ENCODE measurements at places on chromosomes 5 and 9.

DNA sequence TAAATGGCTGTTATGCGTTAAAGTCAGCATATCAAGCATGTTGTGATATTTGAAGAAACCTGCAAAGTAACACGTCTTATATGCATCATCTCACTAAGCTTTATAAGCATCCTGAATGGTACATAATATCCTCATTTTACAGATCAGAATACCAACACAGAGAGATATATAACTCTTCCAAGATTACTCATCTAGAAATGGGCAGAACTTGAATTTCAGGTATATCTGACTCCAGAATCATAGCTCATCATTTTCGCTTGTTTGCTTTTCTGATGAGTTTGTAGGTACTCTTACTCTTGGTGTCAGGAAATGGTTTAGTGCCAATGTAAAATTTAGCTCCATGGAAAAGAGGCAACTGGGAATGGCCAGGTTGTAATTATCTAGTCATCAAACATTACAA, 232.3 kb upstream of the ANKH start:
- no peak for DNase-seq

GRCh38 chr9:72576087-72576486, 54.7 kb downstream of the TMC1 start:
- DNase-seq: no peak

- no peak for DNase-seq
Measured at GRCh38 chr5:133478199-133478985, 133.9 kb downstream of the FSTL4 start.

GRCh38 chr9:137777761-137778160, 99.8 kb upstream of the CACNA1B start:
- no peak for DNase-seq

DNA sequence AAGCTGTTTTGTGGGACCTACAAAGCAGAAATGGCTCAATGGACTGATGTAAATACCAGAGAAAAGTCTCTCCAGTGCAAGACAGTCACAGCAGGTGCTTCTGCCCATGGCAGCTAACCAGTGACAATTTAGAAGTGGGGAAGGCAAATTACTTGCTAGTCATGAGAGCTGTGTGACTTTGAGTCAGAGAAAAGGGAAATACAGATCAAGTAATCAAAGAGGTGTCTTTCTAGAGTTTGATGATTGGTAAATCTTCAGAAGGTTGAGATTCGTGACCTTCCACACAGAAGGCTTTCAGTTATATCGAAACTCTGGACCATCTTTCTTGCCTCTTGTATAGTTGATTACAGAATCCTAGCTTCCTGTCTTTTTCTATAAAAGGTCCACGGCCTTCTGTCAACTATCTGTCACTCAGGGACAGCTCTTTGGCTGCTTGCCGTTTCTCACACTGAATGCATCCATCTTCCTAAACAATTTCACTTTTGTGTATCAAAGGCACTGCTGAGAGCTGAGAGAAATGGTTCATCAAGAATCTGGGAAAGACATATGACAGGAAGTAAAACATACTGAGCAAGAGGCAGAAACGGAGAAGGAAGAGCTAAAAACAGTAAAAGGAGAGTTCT, 993.9 kb upstream of the ACO1 start:
- DNase-seq: no peak

DNA sequence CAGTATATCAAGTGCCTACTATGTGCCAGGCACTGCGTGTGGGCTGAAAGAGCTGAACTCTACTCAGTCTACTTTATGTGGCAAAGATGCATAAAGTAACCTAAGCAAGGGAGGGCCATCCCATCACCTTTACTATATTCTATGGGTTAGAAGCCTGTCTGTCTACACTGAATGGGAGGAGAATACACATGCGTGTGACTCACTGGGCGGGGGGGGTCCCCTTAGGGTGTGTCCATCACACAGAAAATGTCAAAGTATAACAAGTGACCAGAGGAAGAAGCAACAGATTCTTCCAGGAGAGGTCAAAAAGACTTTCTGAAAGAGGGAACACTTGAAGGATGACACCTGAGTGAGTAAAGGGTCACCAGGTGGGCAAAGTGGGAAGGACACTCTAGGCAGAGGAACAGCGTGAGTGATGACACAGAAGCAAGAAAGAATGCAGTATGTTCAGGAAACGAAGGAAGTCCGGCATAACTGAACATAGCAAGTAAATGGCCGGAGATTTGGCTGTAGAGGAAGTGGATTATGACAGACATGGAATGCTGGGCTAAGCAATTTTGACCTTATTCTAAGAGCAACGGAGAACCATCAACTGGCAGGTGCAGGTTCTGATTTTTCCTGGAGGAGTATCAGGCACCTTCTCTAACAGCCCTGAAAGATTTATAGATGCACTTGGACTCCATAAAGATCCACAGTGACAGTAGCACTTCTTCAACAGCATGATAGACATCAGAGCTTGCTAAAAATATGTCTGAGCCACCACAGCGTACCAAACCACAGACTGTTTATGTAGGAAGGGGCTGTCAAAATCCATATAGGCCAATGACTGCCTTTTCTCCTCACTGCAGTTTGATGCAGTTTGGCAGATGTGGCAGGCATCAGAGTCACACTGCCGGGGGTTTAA, 8.0 kb upstream of the WHRN start:
- no peak for DNase-seq

GRCh38 chr9:106075960-106076327, 381.6 kb downstream of the TMEM38B start:
- DNase-seq: peak; percentile 90

- DNase-seq: no peak
Measured at GRCh38 chr5:143491646-143492045, 88.2 kb upstream of the NR3C1 start.

DNA sequence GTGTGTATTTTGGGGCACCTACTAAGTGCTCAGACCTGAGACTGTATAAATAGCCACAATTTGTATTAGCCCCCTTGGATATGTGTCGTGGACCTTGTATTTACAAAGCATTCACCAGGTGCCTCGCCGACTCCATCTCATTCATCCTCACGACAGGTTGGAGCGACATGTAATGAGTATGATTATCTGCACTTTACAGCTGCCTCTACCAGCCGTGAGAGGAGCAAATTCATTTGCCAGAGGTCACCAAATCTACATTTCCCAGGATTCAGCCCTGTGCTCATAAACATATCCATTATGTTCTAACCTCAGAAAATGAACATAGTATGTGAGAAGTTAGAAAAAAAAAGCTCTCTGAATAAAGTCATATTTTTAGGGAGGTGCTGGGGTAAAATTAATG, 167.4 kb downstream of the ZDHHC21 start:
- no peak for DNase-seq

DNA sequence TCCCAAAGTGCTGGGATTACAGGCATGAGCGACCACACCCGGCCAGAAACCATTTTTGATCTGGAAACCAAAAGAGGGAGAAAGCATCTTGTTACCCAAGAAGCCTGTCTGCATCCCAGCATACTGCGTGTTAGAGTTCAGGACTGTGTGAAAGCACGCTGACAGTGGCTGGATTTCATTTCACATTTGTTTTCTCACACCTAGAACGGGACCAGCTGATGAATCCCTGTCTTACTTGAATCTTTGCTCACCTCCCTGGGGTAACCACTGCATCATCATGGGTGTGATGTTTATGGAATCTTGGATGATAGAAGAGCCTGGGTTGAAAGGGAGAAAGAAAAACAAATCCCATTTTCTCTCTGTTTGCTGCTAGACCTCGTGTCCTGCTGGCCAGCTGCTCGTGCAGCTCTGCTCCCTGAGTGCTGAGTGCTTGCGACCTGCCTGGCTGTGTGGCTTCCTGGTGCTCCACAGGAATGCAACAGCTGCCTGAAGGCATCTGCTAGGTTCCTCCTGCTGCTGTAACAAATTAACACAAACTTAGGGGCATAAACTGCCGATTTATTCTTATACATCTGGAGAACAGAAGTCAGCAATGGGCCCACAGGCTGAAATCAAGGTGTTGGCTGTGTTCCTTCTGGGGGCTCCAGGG, 378.3 kb upstream of the DAP start:
- peak; percentile 55 for DNase-seq

DNA sequence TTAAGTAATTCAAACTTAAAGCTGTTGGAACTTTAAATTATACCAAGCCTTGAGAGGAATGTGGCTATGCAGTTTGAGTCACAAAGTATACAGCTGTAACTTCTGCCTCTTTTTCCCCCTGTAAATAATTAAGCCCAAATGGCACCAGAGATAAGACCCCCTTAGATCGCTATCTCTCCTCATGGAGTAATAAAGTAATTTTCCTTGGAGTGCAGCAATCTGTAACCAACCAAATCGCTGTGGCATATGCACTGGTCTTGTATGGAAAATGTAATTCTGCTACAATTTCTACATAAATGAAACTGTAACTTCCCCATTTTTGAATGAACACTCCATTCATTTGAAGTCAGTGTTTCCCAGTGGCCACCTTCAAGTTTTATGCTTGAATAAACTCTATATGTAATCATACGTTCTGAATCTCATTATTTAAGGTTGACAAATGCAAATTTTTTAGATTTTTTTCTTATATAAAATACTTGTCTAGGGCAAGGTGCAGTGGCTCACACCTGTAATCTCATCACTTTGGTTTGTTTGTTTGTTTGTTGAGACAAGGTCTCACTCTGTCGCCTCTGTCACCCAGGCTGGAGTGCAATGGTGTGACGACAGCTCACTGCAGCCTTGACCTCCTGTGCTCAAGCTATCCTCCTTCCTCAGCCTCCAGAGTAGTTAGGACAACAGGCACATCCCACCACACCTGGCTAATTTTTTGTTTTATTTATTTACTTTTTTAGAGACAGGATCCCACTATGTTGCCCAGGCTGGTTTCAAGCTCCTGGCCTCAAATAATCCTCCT, 12.3 kb downstream of the SUSD1 start:
- DNase-seq: no peak

DNA sequence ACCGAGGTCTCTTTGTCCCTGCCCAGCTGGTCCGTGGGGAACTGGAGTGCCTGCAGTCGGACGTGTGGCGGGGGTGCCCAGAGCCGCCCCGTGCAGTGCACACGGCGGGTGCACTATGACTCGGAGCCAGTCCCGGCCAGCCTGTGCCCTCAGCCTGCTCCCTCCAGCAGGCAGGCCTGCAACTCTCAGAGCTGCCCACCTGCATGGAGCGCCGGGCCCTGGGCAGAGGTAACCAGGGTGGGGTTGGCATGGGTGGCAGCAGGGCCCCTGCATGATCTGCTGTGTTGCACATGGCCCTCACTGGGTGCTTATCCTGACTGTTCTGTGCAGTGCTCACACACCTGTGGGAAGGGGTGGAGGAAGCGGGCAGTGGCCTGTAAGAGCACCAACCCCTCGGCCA, 119.2 kb upstream of the ICE1 start:
- DNase-seq: no peak

DNA sequence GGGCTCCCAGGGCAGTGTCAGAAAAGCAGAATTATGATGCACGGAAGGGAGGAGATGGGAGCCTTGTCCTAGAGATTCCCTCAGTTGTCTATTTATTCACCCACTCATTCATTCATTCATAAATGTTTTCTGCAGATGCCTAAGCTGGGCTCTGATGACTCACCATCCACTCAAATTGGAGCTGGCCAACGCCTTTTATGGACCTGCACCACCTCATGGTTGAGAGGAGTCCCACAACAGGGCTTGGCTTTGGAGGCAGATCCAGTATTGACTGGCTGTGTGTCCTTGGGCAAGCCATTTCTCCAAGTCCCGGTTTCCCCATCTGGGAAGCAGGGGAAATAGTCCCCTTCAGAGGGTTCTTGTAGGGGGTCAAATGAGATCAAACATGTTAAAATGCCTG, 227.8 kb downstream of the MELK start:
- DNase-seq: no peak

DNA sequence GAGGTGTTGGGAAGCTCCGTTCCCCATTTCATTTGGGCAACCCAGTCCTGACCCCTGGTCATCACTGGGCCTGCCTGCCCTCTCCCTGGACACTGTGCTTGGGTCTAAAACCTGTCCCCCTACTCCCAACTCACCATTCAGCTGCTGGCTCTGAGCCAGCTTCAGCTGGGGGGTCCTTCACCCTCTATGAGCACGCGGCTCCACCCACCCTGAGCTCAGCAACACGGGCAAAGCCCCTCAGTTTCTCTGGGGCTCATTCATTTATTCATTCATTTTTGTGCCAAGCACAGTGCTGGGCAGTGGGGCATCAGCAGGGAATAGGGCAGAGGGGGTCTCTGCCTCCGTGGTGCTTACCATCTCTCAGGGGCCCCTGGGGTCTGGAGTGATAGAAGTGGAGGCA, 199.8 kb upstream of the MVB12B start:
- no peak for DNase-seq

GRCh38 chr5:66039296-66039695, 104.8 kb upstream of the SREK1 start:
- DNase-seq: no peak

DNA sequence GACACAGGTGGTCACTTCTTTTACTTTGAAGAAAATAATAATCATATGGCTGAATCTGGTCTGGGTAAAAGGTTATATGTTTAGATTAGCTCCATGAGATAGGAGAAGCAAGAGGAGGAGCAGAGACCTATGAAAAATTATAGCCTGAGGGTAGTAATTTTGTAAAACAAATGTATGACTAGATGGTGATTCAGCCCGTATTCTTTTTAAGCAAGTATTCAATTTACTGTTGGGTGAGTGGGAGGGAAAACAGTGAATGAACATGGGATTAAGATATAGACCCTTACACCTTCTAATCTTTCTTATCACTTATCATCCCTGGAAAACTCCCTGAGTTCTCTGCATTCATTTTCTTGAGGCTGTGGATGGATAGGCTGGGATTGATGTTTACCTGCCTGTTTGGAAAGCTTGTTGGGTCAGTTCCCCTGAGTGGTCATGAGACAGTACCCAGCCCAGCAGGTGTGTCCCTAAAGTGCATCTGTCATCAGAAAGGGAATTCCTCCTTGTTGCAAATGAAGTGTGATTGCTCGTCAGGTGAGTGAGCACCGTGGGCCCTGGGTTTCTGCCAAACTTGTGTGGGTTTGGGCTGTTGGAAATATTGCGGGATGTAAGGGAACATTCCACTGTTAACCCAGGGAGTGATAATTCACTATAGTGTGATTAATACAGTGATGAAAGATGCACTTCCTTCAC, 101.2 kb upstream of the GDNF start:
- no peak for DNase-seq

DNA sequence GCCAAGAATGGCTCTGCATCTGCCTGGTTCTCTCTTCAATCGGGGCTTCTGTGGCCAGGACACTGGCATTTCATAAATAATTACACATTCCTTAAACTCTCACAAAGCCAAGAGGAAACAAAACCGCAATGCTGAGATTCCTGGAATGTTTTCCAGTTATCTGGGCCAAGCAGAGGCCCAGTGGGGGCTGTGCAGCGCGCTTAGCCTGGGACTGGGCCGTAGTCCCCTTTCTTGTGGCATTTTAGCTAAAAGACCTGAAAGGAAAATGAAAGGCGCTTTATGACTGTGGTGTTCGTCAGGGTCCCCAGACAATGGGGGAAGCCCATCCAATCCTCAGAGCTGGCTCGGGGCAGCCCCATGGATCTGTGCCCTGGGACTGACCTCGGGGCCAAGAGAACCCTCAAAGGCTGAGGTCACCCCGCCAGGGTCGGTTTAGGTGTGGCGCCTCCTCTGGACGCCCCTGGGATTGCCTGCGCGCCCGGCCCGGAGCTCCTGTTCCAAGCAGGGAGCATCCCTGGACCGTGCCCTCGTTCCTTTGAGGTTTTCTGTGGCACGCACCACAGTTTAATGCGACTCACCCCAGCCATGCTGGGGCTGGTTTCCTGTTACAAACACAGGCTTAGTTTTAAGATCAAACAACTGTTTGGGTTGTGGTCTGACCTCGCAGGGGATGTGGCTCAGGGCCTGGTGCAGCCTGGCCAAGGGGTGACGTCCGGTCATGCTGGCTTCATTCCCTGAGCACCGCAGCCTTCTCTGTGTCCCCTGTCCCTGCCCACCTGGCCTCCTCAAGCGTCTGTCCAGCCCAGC, 51.5 kb upstream of the NKD2 start:
- peak; percentile 92 for DNase-seq

- no peak for DNase-seq
Measured at GRCh38 chr5:161676103-161676502, 9.4 kb upstream of the GABRA6 start.
